Inflammatory macrophage treated with lipopolysaccharide for 4 hours (primary cell): ENCODE measurements at places on chromosomes 12 and 14.

- no peak for DNase-seq
Measured at GRCh38 chr14:63375769-63376168, 57.0 kb upstream of the GPHB5 start.

- DNase-seq = no peak
Measured at GRCh38 chr12:7207866-7208625, 18.6 kb downstream of the PEX5 start.

DNA sequence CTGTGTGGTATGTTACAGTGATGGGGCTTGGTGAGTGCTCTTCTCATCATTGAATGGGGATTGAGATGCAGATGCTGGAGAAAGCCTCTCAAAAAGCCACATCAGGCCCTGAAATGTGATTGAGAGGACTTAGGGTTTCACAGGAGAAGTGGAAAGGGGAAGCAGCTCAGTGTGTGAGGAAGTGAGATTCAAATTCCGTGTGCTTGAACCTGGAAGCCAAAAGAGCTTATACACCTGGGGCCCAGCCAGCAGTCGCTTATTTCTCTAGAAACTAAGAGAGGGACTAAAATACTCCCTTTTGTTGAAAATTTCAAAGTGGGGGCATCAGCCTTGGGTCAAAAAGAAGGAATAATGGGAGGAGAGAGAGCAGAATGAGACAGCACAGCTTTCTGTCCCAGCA, 39.1 kb upstream of the GZMB start:
- DNase-seq = peak; percentile 49

GRCh38 chr12:42767326-42767954, 177.9 kb upstream of the PRICKLE1 start:
- no peak for DNase-seq

- no peak for DNase-seq
Measured at GRCh38 chr12:28539691-28540323, 349.6 kb downstream of the CCDC91 start.
